ENCODE measurements at places on chromosomes 7 and 10. TPM values are rescaled to one million over a fixed set of nuclear protein-coding genes. Genes with fewer than 3 reads are reported as not detected.

GRCh38 chr7:672891-673290 is 53.6 kb upstream of the DNAAF5 start:
- H3K4me3 ChIP-seq: no peak overlapping the region
- DNase-seq: no peak
- H3K36me3 ChIP-seq: peaks cover 31% of the 10 kb centered on the region

- no peaks in the 10 kb centered on the region for H3K36me3 ChIP-seq
- no peak for DNase-seq
- no peak overlapping the region for H3K27ac ChIP-seq
- H3K4me1 ChIP-seq: no peaks in the 10 kb centered on the region
- no peak overlapping the region for H3K4me3 ChIP-seq
- H3K27me3 ChIP-seq: no peaks in the 10 kb centered on the region
Measured at GRCh38 chr10:10126218-10126617, 891.5 kb upstream of the CELF2 start.

- no peak overlapping the region for H3K4me3 ChIP-seq
- no peak for DNase-seq
Measured at GRCh38 chr7:90061077-90061476, 93.2 kb upstream of the STEAP1 start.

- H3K4me3 ChIP-seq: no peak overlapping the region
- H3K36me3 ChIP-seq: no peaks in the 10 kb centered on the region
- H3K27me3 ChIP-seq: peaks cover 2% of the 10 kb centered on the region
- no peak overlapping the region for H3K27ac ChIP-seq
- H3K4me1 ChIP-seq: peaks cover under 1% of the 10 kb centered on the region
Measured at GRCh38 chr10:86191686-86192085, 174.9 kb downstream of the GRID1 start.

DNA sequence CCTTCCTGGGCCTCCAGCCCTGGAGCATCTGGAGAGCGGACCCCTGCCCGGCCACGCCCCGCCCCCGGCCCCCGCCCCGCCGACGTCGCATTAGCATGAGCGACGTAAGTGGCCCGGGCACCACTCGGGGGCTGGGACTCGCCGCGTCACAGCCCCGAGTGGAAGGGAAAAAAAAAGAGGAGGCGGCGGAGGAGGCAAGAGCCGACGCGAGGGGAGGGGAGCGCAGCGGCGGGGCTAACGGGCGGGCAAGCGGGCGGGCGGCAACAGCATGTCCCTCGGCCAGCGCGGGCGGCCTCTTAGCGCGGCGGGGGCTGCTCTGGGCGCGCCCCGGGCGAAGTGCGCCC is at the start of gene SLC18A3:
TSS of gene SLC18A3 (plus strand) at position 197 of the 344 bp plus-strand sequence. CDS start 431 bp downstream, outside the sequence.
- peaks cover 5% of the 10 kb centered on the region for H3K4me1 ChIP-seq
- H3K4me3 ChIP-seq: no peak within 1 kb of the TSS
- H3K27me3 ChIP-seq: peaks cover 66% of the 10 kb centered on the region
- H3K36me3 ChIP-seq: peaks cover 12% of the 10 kb centered on the region
- no peak for DNase-seq

DNA sequence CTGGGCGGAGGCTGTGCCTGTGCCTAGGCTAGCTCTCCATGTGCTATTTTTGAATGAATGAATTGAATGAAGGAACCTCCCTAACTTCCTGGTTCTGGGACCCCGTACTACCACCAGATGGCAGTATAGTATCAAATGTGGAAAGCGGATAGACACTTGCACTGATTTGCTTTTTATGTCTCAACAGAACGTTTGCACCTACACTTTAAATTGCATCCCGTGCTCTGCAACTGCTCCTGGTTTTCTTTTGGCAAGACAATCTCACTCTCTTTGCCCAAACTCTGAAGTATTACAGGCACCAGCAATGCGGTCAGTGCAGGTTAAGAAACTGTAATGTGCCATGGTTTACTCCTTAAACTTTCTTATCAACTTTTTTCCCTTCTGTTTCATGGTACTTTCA is 6.5 kb downstream of the FZD8 start:
- no peaks in the 10 kb centered on the region for H3K36me3 ChIP-seq
- no peak overlapping the region for H3K27ac ChIP-seq
- peak; percentile 33 for DNase-seq
- no peak overlapping the region for H3K4me3 ChIP-seq
- peaks cover 37% of the 10 kb centered on the region for H3K27me3 ChIP-seq
- peaks cover 17% of the 10 kb centered on the region for H3K4me1 ChIP-seq

GRCh38 chr10:122505011-122505410 is 43.7 kb downstream of the HTRA1 start:
- no peaks in the 10 kb centered on the region for H3K4me1 ChIP-seq
- no peak for DNase-seq
- H3K27me3 ChIP-seq: no peaks in the 10 kb centered on the region
- no peak overlapping the region for H3K4me3 ChIP-seq

DNA sequence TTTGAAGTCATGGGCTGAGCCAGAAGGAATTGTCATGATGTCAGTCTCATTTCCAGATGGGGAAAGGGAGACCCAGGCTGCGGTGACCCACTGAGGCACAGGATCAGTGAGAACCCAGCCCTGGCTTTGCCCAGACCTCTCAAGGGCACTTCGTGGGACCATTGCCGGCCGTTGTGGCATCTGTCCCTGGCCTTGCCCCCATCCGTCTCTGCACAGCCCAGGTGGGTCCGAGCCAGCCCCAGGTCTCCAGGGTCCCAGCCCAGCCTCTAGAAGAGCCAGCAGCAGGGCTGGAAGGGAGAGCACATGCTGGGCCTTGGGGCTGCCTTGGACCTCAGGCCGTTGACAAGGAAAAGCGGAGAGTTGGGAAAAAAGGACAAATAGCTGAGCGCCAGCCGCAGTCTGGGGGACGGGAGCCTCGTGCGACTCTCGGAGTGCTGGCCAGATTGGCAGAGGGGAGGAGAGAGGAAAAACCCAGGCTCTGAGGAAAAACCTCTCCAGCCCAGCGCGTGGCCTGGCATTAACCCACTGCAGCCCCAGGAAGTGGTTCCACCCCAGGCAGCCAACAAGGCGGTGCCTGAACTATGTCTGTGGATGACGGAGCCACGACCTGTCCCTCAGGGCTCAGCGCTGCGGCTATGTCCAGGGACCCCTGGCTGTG is 30.2 kb downstream of the GRIFIN start:
- no peaks in the 10 kb centered on the region for H3K27me3 ChIP-seq
- H3K36me3 ChIP-seq: no peaks in the 10 kb centered on the region
- H3K4me1 ChIP-seq: no peaks in the 10 kb centered on the region
- H3K27ac ChIP-seq: no peak overlapping the region
- no peak overlapping the region for H3K4me3 ChIP-seq
- no peak for DNase-seq

- no peak overlapping the region for H3K4me3 ChIP-seq
- no peaks in the 10 kb centered on the region for H3K27me3 ChIP-seq
- no peaks in the 10 kb centered on the region for H3K36me3 ChIP-seq
- peaks cover 6% of the 10 kb centered on the region for H3K4me1 ChIP-seq
- H3K27ac ChIP-seq: no peak overlapping the region
Measured at GRCh38 chr7:117024811-117025210, 71.5 kb downstream of the ST7 start.

DNA sequence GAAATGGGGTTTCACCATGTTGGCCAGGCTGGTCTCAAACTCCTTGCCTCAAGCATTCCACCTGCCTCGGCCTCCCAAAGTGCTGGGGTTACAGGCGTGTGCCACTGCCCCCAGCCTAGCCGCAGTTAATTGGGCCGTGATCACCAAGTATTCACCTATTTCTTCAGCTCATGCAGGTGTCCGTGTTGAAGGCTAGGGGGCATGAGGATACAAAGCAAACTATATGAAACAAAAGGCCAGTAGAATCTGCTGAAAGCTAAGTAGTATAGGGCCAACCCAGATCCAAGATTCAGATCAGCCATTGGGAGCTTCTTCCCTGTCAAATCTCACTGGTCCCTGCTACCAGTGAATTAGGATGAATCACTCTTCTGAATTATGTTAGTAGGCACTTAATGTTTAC is 73.4 kb downstream of the LRRC4 start:
- no peak for DNase-seq
- H3K4me3 ChIP-seq: no peak overlapping the region
- no peak overlapping the region for H3K27ac ChIP-seq
- no peaks in the 10 kb centered on the region for H3K4me1 ChIP-seq
- no peaks in the 10 kb centered on the region for H3K27me3 ChIP-seq

- H3K4me1 ChIP-seq: peaks cover 2% of the 10 kb centered on the region
- H3K36me3 ChIP-seq: no peaks in the 10 kb centered on the region
- DNase-seq: no peak
- H3K4me3 ChIP-seq: no peak overlapping the region
- peaks cover 35% of the 10 kb centered on the region for H3K27me3 ChIP-seq
- H3K27ac ChIP-seq: no peak overlapping the region
Measured at GRCh38 chr7:45884136-45884535, 4.2 kb upstream of the IGFBP1 start.

GRCh38 chr7:110750931-110751605 is 339.9 kb upstream of the LRRN3 start:
- no peak for DNase-seq
- H3K27me3 ChIP-seq: no peaks in the 10 kb centered on the region
- H3K4me1 ChIP-seq: no peaks in the 10 kb centered on the region
- H3K4me3 ChIP-seq: no peak overlapping the region

GRCh38 chr7:151390598-151391357 is 19.1 kb downstream of the WDR86 start:
- H3K27me3 ChIP-seq: no peaks in the 10 kb centered on the region
- no peak for DNase-seq
- no peak overlapping the region for H3K4me3 ChIP-seq
- H3K36me3 ChIP-seq: no peaks in the 10 kb centered on the region
- no peak overlapping the region for H3K27ac ChIP-seq

GRCh38 chr10:75102830-75103673 is 8.4 kb upstream of the SAMD8 start:
- no peak for DNase-seq
- H3K4me1 ChIP-seq: no peaks in the 10 kb centered on the region
- H3K27ac ChIP-seq: no peak overlapping the region
- H3K36me3 ChIP-seq: no peaks in the 10 kb centered on the region
- no peaks in the 10 kb centered on the region for H3K27me3 ChIP-seq

DNA sequence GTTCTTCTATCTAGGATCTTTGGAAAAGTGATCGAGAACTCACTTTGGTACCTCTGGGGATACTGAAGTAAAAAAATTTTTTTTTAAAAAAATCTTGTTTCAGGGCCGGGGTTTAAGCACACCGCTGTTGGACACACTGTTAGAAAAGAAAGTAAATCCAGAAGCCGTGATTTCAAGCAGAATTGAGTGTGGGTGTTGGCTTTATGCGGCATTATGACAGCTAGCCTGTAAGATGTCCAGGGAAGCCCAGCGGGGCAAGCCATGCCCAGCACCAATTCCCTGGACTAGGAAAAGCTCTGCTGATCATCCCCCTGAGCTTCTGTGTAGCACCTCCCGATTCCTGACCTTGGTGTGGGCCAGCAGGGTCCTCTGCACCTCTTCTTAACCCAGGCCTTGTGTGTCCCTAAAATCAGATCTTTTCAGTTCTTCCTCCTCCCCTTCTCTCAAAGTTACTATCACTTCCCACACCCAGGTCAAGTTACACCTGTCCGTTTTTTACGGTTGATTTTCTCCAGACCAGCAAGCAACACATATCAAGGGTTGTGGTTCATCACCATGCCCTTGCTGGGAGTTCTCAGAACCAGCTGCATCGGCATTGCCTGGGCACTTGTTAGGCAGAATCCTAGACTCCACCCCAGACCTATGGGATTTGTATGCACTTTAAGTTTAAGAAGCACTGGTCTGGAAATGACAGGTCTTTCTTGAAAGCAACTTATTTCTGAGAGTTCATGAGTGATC is 205.3 kb downstream of the TAX1BP1 start:
- H3K27ac ChIP-seq: no peak overlapping the region
- no peaks in the 10 kb centered on the region for H3K27me3 ChIP-seq
- DNase-seq: no peak
- H3K4me3 ChIP-seq: no peak overlapping the region
- no peaks in the 10 kb centered on the region for H3K36me3 ChIP-seq

DNA sequence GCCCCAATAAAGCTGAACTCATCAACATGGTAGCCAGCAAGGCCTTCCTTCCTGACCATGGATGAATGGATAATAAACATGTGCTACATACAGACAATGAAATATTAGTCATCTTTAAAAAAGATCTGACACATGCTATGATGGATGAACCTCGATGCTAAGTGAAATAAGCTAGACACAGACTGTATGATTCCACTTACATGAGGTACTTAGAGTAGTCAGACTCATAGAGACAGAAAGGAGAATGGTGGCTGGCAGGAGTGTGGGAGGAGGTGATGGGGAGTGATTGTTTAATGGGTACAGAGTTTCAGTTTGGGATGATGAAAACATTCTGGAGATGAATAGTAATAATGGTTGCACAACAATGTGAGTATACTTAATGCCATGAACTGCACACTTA is 114.1 kb upstream of the SORCS3 start:
- H3K27me3 ChIP-seq: no peaks in the 10 kb centered on the region
- no peaks in the 10 kb centered on the region for H3K36me3 ChIP-seq
- DNase-seq: no peak
- H3K27ac ChIP-seq: no peak overlapping the region

DNA sequence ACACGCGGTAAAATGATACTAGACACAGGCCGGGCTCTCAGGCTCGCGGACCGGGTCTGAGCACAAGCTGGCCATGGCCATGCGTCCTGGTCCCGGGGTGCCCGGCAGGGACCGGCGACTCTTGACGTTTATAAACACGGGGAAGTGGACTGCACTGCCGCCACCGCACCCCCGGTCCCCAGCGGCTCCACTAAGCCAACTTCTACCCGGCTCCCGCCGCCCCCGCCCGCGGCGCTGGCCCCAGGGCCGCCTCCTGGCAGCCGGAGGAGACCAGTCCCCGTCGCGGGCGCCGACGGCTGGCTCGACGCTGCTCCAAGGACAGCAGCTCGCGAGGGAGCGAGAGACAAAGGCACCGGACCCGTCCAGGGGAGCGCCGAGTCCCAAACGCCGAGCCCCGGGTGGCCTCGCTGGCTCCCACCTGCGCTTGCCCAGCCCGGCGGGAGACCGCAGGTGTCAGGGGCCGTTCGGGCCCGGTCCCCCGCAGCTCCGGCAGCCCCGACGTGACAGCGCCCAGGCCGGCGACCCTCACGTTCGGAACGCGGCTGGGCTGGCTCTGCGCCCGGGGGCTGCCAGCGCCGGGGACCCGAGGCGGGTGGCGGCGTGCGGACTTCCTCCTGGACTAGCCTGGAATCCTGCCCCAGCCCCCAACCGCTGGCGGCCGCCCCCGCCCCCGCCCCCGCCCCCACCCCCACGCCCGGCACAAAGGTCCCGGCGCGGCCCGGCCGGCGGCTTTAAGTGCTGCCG is 517 bp downstream of the ITGB1 start:
- peak overlapping the region; percentile 70 for H3K27ac ChIP-seq
- peaks cover 24% of the 10 kb centered on the region for H3K36me3 ChIP-seq
- H3K27me3 ChIP-seq: no peaks in the 10 kb centered on the region
- DNase-seq: peak; percentile 53
- peaks cover 54% of the 10 kb centered on the region for H3K4me1 ChIP-seq

DNA sequence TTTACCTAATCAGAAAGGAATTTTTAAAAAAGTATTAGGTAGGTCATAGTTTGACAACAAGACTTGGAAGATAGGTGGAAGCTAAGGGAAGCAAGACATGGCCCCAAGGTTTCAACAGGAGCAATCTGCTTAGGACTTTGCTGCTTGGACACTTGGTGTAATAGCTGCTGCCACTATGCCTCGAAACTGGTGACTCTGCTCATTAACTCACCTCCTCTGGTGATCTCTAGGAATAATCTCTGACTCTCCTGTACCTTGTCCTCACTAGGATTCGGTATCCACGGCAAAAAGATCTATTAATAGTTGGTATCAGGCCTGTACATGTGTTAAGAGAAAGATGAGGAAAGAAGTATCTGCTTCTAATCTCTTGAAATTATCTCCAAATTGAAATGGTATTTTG is 53.1 kb downstream of the PTEN start:
- DNase-seq: no peak
- H3K4me1 ChIP-seq: peaks cover 33% of the 10 kb centered on the region
- H3K27me3 ChIP-seq: no peaks in the 10 kb centered on the region
- no peak overlapping the region for H3K27ac ChIP-seq
- H3K4me3 ChIP-seq: no peak overlapping the region
- peaks cover 61% of the 10 kb centered on the region for H3K36me3 ChIP-seq

OR2A1 gene
- 0.05 TPM for total RNA-seq

NANOS1 gene
- 0.13 TPM for total RNA-seq

All from activated CD4-positive, alpha-beta memory T cell treated with anti-CD3 and anti-CD28 coated beads, Interleukin-2, amount 10 ng/mL, durations not matched to agents 7 days and 5 days (primary cell).